ENCODE measurements at places on chromosomes 7 and 10.

DNA sequence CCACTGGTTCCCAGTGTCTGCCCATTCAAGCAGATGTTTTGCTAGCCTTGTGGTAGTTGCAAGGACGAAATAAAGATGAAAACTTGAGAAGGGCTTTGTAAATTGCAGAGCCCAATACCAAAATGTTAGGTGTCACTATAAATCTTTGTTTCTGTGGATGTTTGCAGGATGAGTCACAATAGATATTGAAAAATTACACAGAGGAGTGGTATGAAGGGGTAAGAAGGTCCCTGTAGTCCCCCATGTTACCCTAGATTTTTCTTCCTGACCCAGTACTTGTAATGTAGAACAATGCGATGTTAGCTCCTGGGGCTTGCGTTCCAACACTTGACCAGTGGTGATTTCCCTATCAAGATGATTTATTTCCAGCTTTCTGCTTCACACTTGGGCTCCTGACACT lies 102.6 kb upstream of the LYZL1 start:
- no peak for DNase-seq

DNA sequence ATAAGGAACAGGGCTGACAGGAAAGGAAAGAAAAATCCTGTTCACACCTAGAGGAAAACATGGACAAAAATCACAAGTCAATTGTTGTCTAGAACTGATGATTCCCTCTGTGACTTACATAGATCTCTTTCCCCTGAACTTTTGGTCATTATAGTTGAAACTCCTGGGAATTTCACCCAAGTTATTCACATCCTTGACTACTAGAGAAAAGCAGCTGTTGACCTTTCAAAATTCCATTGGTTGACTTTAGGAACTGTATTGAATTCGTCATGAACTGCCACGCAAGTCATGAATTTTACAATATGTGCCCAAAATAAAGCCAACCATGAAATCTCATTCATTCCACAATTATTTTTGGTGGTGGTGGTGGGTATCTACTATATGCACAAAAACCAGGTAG lies 104.3 kb downstream of the UBE2H start:
- DNase-seq: no peak

- DNase-seq: no peak
Measured at GRCh38 chr10:130192276-130192848, 56.2 kb downstream of the GLRX3 start.

DNA sequence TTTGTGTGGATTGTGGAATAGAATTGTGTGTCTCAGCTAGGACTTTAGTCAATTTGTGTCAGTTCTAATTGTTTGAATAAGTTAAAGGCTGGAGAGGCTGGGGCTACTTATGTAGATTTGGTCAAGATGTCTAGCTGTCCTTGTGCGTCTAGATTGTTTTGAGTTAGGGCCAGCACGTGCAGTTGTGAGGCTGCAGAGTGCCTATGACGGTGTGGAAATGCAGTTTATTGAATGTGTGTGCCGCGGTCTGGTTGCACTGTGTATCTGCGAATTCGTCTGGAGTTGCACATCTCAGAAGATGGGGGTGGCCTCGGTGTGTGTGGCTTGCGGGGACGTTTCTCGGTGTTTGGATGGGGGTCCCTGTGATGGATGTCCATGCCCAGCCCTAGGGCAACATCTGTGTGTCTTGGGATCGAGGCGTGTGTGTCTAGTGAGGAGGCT lies 10.2 kb downstream of the EMX2 start:
- no peak for DNase-seq

DNA sequence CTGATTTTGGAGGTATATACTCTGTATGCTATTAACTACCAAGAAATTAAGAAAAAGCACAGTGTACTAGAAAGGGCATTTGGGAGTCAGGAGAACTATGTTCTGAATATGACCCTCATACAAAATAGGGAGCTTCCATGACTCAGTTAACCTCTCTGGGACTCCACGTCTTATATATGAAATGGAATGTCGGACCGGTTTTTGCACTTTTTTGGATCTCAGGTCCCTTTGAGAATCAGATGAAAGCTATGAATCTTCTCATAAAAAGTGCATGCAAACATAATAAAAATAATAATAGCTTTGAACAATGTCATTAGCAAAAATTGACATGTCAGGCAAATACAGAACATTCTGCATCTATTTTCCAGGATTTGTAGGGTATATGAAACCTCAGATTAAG lies 113.0 kb downstream of the ARID5B start:
- no peak for DNase-seq

DNA sequence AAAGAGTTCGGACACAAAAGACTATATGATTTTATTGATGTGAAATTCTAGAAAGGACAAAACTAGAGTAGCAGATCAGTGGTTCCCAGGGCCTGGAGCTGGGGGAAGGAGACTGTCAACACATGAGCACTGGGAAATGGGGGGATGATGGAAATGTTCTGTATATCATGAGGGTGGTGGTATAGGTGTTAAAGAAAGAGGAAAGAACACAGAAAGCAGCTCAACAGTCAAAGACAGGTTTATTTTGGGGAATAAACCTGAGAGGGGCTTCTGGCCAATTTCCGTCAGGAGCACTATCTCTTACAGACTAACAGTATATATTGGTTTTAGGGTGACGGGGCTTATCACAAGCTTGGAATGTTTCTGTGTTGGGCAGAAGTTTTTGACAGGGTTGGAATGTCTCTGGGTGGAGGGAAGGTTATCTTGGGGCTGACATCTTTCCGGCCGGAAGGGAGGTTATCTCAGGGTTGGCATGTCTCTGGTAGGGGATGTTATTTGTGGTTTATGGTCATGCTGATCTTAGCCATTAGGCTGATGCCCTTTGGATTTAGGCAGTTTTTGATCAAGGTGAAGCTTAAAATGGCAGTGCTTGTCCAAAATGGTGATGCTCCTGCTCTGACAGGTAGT lies 254.6 kb upstream of the NRP1 start:
- no peak for DNase-seq

DNA sequence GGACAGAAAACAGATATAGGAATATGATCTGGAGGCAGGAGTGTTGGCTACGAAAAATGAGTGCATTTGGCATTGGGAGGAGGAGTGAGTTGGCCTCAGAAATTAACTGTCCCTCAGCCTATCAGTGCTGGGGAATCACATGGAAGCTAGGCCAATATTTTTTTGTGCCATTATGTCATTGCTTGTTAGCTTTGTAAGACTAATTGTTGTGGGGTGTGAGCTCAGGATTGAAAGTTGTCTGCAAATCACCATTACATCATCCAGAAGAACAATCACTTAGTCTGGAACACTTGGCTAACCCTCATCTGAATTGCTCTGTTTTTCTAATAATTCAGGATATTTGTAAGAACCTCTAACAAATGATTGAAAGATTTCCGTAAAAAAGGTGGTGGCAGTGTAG lies 45.2 kb upstream of the SEMA3D start:
- no peak for DNase-seq

All from NCI-H510A (cell line).